ENCODE measurements at places on chromosomes 3 and 15. TPM values are rescaled to one million over a fixed set of nuclear protein-coding genes. Genes with fewer than 3 reads are reported as not detected.

RBP2 gene
- total RNA-seq = not detected

LTK gene
- 0.49 TPM for total RNA-seq

IQCF5 gene
- not detected for total RNA-seq

MAP4 gene
- 106 TPM for total RNA-seq

SLC22A13 gene
- 0.78 TPM for total RNA-seq

SPINK8 gene
- total RNA-seq = not detected

KLHL6 gene
- 35.1 TPM for total RNA-seq

Measured in T-helper 1 cell treated with Interleukin-12 subunit alpha and Interleukin-12 subunit beta and Interleukin-4 antibody, amounts not matched to agents 30 ng/mL and 1 ng/mL, for 36 hours (primary cell).